NCI-H1436 (cell line): ENCODE measurements at places on chromosomes 13 and 19.

DNA sequence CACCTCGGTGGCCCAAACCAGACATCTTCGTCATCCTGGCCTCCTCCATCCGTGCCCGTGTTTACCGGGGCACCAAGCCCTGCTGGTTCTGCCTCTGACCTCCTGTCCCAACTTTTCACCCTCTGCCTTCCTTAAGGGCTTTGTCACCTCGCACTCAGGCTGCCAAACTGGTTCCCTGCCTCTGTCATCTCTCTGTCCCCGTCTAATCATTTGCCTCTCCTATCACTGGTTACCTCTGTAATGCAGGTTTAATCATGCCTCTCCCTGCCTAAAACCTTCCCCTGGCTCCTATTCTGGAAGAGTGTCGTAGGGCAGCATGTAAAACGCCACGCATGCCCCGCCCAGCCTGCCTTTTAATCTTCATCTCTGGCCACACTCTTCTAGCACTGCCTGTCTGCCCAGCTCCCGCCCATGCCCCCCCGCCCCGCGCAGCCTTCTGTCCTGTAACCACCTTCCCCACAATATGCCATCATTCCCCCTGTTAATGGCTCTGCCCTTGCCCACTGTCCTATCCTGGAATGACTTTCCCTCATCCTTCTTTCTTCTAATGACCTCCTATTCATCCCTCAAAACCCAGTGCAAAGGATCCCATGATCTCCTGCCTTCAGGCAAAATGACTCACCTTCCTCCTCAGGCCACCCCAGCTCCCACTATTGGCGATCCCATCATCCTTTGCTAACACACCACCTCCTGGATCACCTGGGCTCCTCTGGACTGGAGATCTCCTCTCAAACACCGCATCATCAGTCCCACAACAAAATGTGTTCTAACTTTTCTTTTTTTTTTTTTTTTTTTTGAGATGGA lies 66.7 kb downstream of the PEX11G start:
- no peak for DNase-seq

GRCh38 chr19:4444765-4445741 lies 12.5 kb downstream of the UBXN6 start:
- no peak for DNase-seq

DNA sequence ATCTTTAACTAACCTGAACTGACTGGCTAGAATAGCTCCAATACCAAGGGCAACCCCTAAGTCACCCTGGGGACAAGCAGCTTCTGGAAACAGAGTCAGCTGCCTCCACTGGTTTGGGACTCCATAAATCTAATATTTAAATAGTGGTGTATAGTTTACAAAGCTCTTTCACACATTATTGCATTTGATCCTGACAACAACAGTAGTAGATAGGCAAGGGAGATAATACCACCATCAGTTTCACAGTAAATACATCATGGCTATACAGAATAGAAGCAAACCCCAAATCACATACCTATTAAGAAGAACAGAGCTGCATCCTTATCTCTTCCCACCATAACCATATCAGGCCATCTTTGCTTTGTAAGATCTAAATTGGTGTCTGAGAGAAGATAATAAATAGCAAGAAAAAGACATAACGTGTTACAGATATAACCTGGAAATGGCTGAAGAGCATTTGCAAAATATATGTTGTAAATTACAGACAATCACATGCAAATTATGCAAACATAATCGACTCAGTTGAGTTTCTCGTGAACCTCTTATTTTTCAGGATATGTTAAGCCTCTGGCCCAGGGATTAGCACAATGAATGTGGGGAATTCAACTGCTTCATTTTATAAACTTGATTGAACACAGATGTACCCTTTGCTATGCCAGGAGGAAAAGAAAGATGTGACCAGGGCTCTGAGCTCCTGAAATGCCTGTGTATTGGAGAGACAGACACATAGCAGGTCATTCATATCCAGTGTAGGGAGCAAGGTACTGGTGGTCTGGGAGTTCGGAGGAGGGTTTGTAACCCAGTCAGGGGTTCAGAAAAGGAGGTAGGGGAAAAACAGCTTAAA lies 142.5 kb downstream of the SLC7A1 start:
- DNase-seq, result no peak

DNA sequence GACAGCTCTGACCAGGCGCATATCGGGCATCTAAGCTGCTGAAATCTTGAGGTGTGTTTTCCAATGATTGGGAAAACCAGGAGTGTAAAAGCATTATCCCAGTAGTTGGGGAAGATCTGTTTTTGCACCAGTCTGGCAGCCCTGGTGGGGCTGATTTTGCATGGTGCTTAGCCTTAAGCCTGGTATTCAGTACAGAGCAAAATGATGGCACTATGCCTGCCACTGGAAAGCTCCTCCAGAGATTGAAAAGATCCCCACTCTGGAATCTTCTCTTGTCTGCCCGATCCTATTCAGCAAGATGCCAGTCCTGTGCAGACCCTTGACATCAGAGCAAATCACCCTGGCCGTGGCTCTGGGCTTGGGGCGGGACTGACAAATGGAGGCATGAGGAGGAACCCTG lies 44.7 kb upstream of the SIAH3 start:
- no peak for DNase-seq

DNA sequence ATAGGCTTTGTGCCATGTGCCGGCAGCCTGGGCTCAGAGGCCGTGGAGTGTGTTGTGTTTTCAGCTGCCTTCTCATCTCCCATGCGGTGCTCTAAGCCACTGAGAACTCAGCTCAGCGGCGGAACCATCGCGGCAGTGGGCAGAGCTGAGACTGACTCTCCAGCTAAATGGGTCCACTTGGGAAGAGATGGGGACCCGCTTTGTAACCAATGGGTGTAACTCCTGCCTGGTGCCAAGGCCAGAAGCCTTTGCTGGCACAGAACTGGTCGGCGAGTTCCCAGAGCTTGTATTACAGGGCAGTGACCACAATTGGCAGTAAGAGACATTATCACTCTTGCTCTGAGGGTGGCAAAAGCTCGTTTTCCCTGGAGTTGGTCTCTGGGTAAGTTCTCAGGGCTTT lies 183.0 kb downstream of the STK24 start:
- no peak for DNase-seq

- no peak for DNase-seq
These were observed 499.4 kb upstream of the ARGLU1 start for GRCh38 chr13:107067381-107067780.
